Chondrocyte (in vitro differentiated cells): ENCODE measurements at places on chromosomes 7 and 10. TPM values are rescaled to one million over a fixed set of nuclear protein-coding genes. Genes with fewer than 3 reads are reported as not detected.

DNA sequence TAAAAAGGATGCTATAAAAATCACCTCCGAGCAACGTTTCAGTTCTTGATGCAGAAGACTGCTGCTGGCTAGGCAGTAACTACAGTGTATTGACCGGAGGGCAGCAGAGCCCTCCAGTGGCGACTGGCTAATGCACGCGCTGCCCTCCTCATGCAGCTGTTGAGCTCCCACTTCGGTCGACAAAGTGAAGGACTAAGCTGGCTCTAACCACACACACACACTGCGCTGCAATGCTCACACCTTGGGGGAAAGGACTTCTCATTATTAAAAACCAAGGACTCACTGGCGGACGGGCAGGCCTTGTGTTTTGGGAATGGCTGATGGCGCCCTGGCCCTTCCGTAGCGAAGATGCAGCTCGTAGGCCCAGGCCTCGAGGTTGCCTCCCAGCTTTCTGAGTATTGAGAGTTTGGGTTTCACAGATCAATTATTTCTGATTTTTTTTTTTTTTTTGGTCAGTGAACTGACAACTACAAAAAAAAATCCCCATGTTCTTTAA is 120.9 kb upstream of the DIP2C start:
- DNase-seq, result no peak

DNA sequence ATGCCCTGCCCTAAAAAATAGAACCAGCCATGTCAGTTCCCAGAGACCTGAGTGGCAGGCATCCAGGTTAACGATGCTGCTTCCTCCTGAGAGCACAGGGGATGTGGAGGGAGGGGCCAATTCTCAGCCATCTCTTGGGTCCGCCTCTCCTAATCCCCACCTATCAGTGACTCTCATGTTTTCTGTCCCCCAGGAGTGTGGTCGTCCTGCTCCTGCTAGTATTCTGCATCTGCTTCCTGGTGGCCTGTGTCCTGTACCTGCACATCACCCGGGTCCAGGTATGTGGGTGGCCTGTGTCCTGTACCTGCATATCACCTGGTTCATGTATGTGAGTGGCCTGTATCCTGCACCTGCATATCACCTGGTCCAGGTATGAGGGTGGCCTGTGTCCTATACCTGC is 105.3 kb downstream of the ADCY1 start:
- DNase-seq, result no peak

The CTAGE15 gene
- total RNA-seq, result 0.23 to 0.63 TPM (median 0.32 TPM) in 3 replicates

GRCh38 chr7:147070886-147071285 is 954.3 kb downstream of the CNTNAP2 start:
- no peak for DNase-seq

GRCh38 chr10:61480208-61480607 is 27.0 kb upstream of the TMEM26 start:
- no peak for DNase-seq

DNA sequence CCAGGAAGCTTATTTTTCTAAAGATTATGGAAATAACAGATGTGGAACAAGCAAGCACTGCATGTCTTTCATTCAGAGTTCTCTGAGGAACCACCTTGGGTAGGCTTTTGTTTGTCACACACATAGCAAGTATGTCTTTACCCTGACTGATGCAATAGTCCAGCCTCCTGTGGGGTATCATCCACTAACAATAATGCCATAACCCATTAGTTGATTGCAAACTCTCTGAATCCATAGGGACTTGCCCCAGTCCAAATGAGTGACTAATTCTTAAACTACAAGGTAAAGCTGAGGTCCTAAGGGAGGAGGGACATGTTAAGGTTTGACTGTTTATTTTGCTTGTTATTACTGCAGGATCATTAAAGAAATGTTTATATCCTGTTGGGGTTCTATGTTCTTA is 151.4 kb upstream of the PRPS1L1 start:
- no peak for DNase-seq

- no peak for DNase-seq
Observed at GRCh38 chr7:102156867-102157266, 129.8 kb upstream of the SH2B2 start.

The FRG2B gene
- not detected in 3 replicates for total RNA-seq

DNA sequence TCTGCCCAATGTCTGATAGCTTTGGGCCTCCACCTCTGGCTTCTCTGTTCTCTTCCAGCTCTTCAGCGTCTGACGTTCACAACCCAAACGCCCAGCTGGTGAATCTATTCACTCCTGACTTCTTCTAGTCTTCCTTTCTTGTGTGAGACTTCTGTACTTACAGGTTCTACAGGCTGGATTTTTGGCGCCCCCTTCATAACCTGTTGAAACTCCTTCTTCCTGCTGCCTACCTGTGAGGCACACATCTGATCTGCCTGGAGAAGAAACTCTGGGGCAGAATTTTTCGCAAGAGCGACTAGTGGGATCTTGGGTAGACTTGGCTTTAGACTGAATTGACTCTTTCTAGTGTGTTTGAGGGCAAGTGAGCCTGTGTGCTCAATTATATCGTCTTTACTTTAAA is 249.3 kb downstream of the REEP3 start:
- no peak for DNase-seq

- DNase-seq, result no peak
Observed at GRCh38 chr10:97889461-97890265, 40.0 kb downstream of the GOLGA7B start.

- no peak for DNase-seq
Observed at GRCh38 chr7:151104411-151105235, 18.3 kb downstream of the AGAP3 start.

The NPTX2 gene
- total RNA-seq, result 1.4 to 5.5 TPM (median 5.5 TPM) in 3 replicates

The CRTAC1 gene
- total RNA-seq, result 0.18 to 0.37 TPM in 2 of 3 replicates, not detected in the other

- DNase-seq, result no peak
Observed at GRCh38 chr7:135537453-135537852, 20.3 kb upstream of the NUP205 start.

DNA sequence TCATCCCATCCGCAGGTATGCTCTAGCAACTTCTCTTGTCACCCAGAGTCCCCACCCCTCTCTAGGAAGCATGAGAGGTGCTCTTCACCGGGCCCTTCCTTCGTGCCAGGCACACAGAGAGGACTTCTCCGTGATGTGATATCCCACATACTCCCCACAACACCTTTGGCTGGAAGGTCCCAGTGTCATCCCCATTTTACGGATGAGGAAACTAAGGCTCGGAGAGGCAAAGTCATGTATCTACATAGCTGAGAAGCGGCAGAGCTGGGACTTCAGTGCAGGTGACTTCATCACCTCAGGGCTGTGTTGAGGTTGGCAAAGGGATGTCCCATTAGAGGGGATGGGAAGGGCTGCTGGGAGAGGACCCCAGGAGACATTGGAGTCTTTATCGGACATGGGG is 15.4 kb downstream of the TMEM270 start:
- DNase-seq, result no peak

The DPP6 gene
- total RNA-seq, result not detected in 3 replicates

GRCh38 chr7:23889566-23889965 is 179.5 kb downstream of the STK31 start:
- no peak for DNase-seq

The MMD2 gene
- not detected in 3 replicates for total RNA-seq
